ENCODE measurements at places on chromosomes 1 and 21.
A peak's percentile ranks its signal among the peaks of the same experiment; 100 is the strongest.

DNA sequence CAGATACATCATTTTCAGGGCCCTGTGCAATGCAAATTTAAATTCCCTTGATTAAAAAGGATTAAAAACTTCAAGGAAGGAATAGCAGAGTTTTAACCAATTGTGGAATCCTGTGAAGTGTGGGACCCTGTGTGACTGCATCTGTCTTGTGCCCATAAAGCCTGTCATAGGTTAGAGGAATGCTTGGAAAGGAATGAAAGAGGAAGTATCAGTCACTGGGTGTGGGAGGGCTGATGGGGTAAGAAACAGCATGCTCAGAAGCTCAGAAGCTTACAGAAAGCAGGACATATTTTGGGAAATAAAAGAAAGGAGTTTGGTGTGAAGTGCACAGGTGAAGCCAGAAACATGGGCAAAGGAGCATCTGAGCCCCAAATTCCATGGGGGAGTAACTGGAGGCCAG, 150.8 kb upstream of the ETV3 start:
- no peak for DNase-seq

GRCh38 chr1:163999131-163999530, 559.9 kb upstream of the PBX1 start:
- peak; percentile 61 for DNase-seq

DNA sequence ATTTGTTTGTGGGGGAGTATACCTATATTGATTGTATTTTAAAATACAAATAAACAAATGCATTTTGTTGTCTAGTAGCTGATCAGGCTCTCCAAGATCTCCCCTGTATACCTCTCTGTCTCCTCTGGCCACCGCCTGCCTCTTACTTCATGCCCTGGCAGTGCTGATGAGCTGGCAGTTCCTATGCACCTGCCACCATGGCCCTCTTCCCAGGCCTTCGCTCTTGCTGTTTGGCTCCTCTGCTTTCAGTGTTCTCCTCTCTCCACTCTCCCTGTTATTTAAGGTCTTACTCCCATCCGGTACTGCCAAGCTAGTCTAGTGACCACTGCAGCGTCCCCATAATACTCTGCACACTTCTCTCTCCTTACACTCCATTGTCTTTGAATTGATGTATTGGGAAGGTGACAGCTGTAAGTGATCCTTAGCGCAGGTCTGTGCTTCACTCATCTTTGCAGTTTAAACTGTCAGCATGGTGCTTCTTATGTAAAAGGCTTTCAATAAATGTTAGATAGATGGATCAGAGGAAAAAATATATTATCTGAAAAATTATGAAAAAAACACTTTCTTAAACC, 88.1 kb upstream of the ATP1A1 start:
- no peak for DNase-seq

DNA sequence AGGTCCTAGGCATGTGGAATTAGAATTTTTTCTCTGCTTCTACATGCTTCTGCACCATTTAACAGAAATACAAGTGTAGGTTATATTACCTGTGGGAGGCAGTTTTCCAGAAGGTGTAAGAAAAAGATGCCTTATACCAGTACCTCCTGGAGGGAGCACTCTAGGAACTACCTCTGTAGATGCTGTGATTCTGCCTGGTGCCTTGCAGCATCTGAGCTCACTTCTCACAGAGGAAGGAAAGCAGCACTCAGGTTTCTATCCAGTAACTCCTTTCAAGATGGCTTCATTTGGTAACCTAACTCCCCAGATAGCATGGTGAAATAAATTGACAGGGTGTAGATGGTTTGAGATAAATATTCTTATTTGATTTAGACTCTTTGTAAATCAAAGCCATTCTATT, 50.3 kb downstream of the GIPC2 start:
- DNase-seq, result no peak

- DNase-seq, result no peak
Observed at GRCh38 chr1:1178794-1179331, 5.2 kb downstream of the TTLL10 start.

GRCh38 chr1:225627304-225627947, 25.5 kb downstream of the ENAH start:
- no peak for DNase-seq

DNA sequence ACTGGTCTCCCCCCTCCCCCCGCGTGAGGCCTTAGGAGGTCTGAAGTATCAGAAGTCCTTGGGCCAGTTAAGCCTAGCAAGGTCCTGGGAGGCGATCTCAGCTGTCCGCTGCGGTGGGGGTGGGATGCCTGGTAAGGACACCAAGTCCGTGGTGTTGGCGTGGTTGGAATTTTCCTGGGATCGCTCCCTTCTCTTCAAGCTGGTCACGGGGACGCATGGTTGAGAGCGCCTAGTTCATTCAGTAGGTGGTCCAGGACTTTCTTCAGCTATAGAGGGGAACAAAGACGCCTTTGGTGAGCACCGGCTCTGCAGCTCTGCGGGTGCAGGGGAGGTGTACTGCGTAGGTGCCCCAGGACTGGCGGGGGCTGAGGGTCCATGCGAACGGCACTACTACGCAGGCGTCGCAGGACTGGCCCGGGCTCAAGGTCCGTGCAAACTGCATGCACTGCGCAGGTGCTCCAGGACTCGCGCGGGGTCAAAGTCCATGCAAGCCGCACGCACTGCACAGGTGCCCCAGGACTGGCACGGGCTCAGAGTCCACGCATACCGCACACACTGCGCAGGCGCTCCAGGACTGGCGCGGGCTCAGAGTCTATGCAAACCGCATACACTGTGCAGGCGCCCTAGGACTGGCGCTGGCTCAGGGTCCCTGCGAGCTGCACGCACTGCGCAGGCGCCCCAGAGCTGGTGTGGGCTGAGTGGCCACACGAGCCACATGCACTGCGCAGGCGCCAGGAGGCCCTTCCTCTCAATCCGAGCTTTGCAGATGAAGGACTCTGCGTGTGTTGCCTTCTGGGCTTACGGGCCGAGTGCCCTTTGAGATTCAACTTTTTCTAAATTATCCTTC, 36.6 kb upstream of the HMGN1 start:
- peak; percentile 74 for DNase-seq

- DNase-seq, result no peak
Observed at GRCh38 chr1:201008666-201009360, 14.7 kb downstream of the KIF21B start.

DNA sequence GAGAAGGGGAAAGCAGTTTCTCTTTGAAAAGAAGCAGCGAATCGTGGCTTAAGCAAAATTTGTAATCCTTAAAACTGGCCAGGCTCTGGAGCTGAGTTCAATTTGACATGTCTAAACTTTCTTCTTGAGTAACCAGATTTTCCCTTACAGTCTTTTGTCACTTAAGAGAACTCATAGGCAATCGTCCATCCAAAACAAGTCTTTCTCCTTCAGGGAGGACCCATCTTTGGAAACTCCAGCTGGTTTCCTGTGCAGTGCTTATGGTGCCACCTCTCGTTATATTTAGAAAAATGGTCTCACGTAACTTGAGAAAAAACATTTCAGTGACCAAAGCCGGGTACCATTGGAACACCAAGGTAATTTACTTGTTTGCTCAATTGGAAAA, 1.8 kb upstream of the PTTG1IP start:
- no peak for DNase-seq

DNA sequence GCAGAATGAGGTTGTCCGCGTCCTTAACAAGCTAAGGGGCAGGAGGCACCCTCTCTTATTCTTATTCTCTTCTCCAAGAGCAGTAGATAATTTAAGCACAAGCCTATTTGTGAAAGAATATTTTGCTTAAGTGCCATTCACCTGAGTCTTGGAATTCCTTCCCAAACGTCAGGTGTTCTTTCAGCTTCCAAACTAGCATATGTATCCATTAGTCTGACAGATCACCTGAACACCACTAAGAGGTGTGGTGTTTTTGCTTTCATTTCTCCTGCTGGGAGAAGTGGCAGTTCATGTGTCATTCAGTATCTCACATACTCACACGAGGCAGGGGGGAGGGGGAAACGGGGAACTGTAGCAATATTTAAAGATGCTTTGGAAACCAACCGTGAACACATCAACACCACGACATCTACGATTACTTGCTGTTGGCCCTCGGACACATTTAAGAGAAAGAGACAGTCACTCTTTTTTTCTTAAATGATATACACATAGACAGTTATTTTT, 45.5 kb upstream of the RBM15 start:
- no peak for DNase-seq

- DNase-seq, result no peak
Observed at GRCh38 chr1:3352952-3353331, 101.5 kb upstream of the ARHGEF16 start.

DNA sequence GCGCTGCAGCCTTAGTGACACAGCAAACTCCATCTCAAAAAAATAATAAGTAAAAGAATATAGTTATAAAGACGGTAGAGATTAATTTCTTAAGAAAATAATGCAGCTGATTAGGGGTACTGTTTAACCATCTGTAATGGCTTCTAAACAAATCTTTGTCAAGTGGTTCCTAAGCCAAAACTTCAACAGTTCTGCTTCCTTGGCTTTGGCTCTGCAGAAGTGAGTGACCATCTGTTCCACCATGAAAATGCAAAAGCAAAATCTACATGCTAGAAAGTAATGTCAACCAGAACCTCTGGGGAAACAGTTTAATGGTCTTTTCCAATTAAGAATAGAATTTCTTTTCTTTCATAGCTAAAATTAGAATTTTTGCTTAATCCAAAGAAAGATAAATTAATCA, 8.3 kb upstream of the SH2D5 start:
- no peak for DNase-seq

- no peak for DNase-seq
Observed at GRCh38 chr1:117660271-117660965, 54.6 kb downstream of the TENT5C start.

- no peak for DNase-seq
Observed at GRCh38 chr1:70948396-70949017, 99.1 kb downstream of the PTGER3 start.

DNA sequence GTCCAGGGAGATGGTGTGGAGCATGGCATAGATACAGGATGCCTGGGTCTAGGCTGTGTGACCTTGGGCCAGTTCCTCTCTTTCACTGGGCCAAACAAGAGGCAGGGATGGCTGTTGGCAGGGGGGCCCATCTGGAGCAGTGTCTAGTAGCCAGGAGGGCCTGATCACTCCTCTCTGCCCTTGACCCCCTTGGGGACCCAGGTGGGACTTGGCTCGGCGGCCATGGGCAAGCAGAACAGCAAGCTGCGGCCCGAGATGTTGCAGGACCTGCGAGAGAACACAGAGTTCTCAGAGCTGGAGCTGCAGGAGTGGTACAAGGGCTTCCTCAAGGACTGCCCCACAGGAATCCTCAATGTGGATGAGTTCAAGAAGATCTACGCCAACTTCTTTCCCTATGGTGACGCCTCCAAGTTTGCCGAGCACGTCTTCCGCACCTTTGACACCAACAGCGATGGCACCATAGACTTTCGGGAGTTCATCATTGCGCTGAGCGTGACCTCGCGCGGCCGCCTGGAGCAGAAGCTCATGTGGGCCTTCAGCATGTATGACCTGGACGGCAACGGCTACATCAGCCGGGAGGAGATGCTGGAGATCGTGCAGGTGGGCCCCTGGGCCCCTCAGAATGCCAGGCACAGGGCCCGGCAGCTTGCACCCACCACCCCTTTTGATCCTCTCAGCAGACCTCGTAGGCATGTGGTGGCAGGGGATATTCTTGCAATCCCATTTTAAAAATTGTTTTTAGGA, 2.6 kb downstream of the HPCA start:
- DNase-seq, result no peak

- no peak for DNase-seq
Observed at GRCh38 chr1:167905671-167906070, 8.3 kb downstream of the ADCY10 start.

- DNase-seq, result peak; percentile 20
Observed at GRCh38 chr1:187517546-187517945, 688.8 kb downstream of the PLA2G4A start.

- no peak for DNase-seq
Observed at GRCh38 chr1:53625049-53625448, 113.9 kb downstream of the GLIS1 start.

GRCh38 chr1:46288485-46289133, 14.8 kb downstream of the LRRC41 start:
- DNase-seq, result no peak

DNA sequence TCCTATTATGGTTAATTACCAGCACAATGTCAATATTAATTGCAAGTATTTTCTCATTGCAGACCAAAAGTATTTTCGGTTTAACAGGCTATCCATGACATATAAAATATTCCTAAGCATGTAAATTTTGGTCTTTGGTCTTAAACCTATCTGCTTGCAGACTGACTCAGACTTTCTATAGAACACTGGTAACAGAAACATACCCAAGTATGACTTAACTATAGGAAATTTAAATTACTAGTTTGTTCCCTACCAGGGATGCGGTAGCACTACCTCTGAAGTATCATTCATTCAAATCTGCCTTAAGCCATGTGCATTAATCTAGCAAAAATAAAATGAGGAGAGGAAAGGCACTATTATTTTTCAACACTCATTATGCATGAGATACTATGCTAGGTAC, 2.9 kb downstream of the TAF1A start:
- no peak for DNase-seq

DNA sequence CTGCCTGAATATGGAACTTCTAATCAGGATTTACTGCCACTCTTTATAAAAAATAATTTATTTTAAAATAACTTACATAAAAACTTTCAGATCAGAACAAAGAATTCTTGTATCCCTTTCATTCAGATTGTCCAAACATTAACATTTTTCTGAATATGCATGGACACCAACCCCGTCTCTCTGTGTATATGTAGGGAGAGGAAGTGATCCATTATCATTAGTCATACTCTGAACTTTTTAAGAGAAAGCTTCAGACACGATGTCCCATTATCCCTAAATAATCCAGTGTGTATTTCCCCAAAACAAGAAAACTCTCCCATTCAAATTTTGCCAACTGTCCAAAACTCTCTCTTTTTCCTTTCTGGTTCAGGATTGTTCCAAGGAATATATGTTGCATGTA, 122.3 kb upstream of the CXADR start:
- DNase-seq, result no peak

- DNase-seq, result no peak
Observed at GRCh38 chr1:222976453-222976852, 161.6 kb downstream of the DISP1 start.

DNA sequence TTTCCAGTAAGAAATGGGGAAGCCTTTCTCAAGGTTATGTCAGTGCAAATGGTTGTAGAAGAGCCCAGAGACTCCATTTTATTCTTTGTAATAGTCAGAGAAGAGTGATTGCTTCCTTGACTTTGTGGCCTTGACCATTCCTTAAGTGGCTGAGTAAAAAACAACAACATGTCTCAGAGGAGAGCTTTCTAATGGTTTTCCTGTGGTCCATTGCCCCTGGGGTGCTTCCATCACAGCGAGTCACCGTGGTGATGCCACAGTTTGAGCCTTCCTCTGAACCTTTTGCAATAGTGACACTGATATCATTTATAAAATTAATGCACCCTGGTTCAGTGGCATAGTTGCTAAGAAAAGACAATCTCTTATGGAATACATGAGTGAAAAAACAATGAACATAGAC, 38.6 kb downstream of the PAPPA2 start:
- no peak for DNase-seq

DNA sequence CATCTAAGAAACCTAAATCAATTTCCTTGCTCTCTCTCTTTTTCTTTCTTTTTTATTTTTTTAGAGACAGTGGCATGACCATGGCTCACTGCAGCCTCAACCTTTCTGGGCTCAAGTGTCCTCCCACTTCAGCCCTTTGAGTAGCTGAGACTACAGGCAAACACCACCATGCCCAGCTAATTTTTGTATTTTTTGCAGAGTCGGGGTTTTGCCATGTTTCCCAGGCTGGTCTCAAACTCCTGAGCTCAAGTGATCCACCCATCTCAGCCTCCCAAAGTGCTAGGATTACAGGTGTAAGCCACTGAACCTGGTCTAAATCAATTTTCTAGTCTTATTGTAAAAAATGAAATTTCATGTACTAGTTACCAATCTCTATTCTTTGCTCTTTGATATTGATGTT, 108.9 kb downstream of the LHX8 start:
- DNase-seq, result no peak

GRCh38 chr1:116817582-116818064, 63.4 kb downstream of the CD2 start:
- DNase-seq, result peak; percentile 19

GRCh38 chr1:226799634-226800281, 60.7 kb upstream of the ITPKB start:
- DNase-seq, result no peak
